ENCODE measurements at places on chromosomes 5 and 9.

GRCh38 chr9:88173378-88173999, 35.2 kb upstream of the SPATA31C2 start:
- peak; percentile 21 for DNase-seq

- DNase-seq = no peak
Measured at GRCh38 chr9:129327552-129328328, 149.7 kb upstream of the IER5L start.

GRCh38 chr5:78639791-78640190, 8.8 kb downstream of the LHFPL2 start:
- no peak for DNase-seq

DNA sequence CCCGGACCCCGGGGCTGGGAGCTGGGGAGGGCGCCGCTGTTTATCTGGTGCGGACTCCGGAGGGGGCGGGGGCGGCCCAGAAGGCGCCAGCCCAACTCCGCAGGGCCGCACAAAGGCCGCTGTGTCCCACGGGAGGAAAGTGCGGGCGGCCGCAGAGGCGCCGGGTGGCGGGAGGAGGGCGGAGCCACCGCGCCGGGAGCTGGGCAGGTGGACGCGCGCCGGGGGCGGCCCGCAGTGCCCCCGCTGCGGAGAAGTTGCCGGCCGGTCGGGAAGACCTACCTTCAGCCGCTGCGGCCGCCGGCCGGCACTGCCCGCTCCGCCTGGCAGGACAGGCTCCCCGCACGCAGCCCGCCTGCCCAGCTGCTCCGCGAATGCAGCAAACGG, 43.6 kb downstream of the NACC2 start:
- DNase-seq = no peak

GRCh38 chr9:136328622-136329041, 1.3 kb downstream of the GPSM1 start:
- no peak for DNase-seq

DNA sequence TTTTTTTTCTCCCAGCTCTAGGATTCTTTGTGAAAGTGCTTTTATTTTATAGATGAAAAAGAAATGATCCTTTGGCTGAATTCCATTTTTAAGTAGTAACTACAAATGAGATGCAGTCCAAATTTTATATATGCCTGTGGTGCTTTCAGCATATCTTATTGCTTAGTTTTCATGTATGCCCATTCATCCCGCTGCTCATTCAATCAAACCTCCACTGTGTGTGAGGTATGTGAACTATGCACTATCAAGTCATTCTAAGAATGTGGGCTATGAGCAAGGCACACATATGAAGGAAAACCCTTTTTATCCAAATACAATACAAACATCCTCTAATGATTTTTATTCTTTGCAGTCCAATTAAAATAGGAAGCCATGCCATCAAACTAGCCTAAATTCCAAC, 1069.1 kb upstream of the DMAC1 start:
- DNase-seq = no peak

GRCh38 chr5:140221697-140222223, 46.8 kb downstream of the CYSTM1 start:
- no peak for DNase-seq

Measured in T-helper 17 cell (primary cell).